ENCODE measurements at places on chromosomes 6 and 20.

DNA sequence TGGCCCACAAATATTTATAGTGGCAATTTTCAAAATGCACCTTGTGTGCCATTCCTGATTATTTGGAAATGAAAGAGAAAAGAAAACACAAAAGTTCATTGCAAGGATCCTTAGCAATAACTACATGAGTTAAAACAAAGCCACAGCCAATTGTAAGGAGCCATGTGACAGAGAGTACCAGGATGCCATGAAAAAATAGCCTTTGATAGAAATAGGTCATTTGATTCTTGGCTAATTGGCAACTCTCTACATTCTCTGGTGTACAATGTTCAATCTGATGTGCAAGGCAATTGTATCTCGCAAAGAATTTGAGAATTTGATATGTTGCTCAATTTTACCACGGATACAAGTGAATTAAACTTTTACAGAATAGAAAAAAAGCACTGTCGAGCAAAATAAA is 9.6 kb downstream of the HLA-A start:
- no peak for DNase-seq

DNA sequence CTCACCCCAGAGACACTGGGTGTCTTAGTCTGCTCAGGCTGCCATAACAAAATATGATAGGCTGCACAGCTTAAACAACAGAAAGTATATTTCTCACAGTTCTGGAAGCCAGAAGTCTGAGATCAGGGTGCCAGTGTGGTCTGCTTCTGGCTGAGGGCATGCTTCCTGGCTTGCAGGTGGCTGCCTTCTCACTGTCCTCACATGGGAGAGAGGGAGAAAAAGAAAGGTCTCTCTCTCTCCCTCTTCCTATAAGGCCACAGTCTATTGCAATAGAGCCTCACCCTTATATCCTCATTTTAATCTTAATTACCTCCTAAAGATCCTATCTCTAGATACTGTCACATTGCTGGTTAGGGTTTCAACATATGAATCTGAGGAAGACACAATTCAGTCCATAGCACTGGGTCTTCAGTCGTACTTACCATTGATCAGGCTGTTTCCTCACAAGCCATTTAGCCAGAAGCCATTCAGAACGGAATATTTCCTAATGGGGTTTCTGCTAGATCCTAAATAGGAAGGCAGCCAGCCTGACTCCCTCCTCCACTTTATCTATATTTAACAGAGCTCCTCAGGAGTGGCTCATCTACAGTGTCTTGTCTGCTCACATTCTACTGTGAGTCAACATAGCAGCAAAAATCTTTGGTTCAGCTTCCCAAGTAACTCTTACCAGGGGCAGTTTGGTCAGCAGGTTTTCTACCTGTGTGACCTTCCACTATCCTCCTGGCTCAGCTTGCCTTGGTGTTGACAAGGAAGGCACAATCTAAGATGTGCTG is 42.2 kb downstream of the CD164 start:
- DNase-seq = peak; percentile 41

GRCh38 chr6:439641-440167 is 48.2 kb downstream of the IRF4 start:
- DNase-seq = no peak

DNA sequence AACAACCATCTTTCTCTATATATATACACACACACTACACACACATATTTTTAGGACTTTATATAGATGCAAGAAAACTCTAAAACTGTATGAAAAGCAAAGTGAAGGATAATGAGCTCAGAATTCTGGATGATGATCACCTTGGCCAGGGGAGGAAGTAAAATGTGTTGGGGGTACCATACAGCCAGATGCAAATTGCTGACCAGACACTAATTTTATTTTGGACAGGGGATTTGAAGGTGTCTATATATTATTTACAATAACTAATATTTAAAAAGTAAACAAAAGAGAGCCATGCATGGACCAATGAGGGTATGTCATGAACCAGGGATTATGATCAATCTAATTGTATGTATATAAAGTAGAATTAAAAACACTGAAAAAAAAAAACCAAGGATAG is 19.8 kb upstream of the TBC1D22B start:
- DNase-seq = no peak

DNA sequence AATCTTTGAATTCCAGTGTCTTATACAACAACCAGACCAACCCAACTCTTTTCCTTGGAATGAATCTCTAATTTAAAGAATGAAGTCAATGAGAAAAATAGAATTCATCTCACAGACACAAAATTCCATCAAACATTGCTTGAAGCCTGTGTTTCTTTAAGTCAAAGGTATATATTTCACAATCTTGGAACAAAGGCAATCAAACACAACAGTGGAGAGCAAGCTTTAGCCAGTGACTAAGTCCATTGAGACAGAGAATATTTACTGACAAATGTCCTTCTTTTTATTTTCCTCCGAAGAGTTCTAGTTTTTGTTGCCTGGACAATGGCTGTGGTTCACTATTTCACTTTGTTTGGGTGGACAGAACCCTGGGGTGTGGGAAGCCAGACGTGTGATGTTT is 35.8 kb downstream of the MEP1A start:
- no peak for DNase-seq

- DNase-seq = no peak
Observed at GRCh38 chr6:121393731-121394505, 41.5 kb upstream of the GJA1 start.

DNA sequence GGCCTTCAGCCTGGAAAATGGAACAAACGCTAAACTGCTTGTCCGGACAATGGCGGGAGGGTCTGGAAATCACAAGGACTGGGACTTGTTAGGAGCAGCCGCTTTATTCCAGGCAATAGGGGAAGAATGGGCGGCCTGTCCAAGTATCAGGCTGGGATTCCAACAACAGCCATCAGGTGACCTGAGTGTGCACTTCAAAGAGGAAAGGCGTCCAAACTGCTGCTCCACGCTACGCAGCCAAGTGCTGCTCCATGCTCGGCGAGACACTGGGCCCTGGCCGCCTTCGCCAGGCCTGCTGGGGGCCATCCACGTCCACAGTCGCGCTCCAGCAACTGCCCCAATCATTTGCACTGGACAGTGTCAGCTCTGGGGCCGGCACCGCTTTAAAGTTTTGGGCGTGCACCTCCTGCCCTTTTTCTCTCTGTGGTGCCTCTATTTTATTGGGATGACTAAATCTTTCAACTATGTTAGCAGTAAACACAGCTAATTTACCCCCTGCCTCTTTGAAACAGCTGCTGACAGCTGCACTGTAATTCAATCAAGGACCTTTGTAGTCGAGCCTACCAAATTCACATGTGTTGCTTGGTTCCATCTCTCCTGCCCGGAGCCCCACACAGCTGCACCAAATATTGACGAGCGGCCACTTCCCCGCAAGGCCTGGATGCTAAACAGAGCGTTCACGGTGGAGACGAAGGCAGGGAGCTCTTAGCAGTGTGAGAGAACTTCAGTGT is 98.3 kb downstream of the BMP7 start:
- DNase-seq = no peak

- no peak for DNase-seq
Observed at GRCh38 chr6:161162722-161163121, 111.1 kb downstream of the AGPAT4 start.

DNA sequence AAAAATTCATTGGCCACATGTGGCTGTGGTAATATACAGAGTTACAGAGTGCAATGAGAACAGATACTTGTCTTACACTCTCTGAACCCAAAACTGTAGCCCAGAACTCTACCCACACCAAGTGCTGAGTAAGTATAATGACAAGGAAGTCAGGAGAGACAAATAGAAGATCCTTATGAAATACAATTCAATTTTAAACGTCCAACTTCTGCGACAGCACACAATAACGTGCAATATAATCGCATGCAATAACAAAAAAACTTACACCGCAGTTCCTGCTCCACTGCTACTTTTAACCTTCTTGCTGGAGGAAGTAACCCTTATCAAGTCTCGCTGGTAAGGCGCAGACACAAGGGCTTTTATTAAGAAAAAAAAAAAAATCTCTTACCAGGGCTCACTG is 881 bp downstream of the SFT2D1 start:
- no peak for DNase-seq

DNA sequence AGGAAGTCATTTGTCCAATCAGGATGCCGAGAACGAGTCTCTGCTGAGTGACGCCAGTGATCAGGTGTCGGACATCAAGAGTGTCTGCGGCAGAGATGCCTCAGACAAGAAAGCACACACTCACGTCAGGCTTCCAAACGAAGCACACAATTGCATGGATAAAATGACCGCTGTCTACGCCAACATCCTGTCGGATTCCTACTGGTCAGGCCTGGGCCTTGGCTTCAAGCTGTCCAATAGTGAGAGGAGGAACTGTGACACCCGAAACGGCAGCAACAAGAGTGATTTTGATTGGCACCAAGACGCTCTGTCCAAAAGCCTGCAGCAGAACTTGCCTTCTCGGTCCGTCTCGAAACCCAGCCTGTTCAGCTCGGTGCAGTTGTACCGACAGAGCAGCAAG is 281.5 kb downstream of the TSHZ2 start:
- no peak for DNase-seq

DNA sequence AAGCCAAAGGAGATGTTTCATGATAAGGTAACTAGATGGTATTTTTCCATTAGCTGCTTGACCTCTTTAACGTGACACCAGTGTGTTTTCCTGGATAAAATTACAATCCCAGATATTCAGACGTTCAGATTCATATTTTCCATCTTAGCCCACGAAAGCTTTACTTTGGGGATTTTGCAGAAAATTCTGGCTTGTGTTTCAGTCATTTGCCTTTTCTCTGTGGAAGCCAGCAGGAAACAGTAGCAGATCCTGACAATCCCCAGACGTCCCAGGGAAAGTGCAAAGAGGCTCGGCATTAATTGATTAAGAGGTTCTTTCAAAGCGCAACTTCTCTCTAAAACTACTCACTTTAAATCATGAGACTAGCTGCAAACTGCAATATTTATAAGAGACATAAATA is 243.6 kb downstream of the UST start:
- DNase-seq = no peak

- no peak for DNase-seq
Observed at GRCh38 chr6:6900569-6901204, 207.1 kb upstream of the RREB1 start.

- DNase-seq = no peak
Observed at GRCh38 chr6:167769408-167770190, 57.1 kb upstream of the AFDN start.

- DNase-seq = no peak
Observed at GRCh38 chr20:8254911-8255582, 123.0 kb downstream of the PLCB1 start.

DNA sequence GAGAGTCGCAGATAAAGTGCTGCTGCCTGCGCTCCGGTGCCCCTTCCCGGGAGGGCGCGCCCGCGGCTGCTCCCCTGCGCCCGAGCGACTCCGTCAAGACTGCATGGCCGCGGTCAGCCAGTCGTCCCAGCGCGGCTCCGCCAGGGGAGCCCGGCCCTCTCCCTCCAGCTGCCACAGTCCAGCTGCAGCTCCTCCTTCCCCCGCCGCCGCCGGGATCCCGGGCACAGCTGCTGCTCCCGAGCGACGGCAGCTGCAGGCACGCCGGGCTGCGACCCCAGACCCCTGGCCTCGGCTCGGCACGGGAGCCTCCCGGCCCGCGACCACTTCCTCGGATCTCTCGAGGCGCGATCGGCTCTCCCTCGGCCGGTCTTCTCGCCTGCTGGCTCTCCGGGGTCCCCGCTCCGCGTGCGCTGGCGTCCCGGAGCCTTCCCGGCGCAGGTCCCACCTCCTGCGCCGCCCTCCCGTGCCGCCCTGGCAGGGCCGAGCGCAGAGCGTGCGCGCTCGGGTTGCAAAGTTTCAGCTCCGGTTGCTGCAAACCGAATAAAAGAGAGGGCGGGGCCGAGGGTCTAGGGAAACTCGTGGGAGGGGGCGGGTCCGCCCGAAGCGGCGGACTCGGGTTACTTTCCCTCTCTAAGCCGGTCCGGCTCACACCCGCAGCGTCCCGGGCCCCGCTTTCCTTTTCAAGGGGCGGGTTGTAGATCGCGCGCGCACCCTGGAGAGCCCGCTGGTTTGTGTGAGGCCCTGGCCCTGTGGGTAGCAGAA is at the start of gene CNKSR3:
TSS of gene CNKSR3 (minus strand) at position 542 of the 762 bp plus-strand sequence. CDS start 571 bp downstream, outside the sequence.
- DNase-seq = peak; percentile 16

GRCh38 chr20:43842126-43843020 is 72.3 kb upstream of the TOX2 start:
- no peak for DNase-seq

DNA sequence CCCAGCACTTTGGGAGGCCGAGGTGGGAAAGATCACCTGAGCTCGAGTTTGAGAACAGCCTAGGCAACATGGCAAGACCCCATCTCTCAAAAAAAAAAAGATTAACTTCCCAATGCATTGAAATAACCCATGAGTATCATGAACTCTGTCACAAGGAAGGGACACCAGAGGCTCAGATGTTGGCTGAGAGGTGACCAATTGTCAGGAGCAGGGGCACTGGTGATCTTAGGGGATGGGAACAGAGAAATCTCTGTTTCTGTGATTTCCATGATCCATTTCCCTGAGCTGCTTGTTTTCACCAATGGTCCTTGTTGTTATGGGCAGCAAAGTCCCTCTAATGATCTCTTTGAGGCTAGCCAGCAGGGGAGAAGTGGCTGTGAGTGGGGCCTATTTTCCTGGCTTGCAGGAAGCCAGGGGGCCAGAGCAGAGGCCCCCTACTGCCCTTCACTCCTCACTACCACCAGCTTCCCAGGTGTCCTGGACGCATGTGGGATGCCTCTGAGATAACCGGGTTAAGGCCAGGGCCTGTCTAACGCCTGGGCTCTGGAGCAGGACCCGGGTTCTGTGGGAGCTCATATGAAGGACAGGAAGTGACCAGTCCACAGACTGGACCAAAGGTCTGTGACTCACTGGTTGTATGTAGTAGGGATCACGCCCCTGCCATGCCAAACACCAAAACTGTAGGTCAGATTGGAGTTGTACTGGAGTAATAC is 54.4 kb downstream of the PCNA start:
- no peak for DNase-seq

GRCh38 chr6:168468045-168468444 is 27.1 kb downstream of the SMOC2 start:
- DNase-seq = no peak

GRCh38 chr20:46215913-46216707 is 92.2 kb downstream of the CDH22 start:
- no peak for DNase-seq

DNA sequence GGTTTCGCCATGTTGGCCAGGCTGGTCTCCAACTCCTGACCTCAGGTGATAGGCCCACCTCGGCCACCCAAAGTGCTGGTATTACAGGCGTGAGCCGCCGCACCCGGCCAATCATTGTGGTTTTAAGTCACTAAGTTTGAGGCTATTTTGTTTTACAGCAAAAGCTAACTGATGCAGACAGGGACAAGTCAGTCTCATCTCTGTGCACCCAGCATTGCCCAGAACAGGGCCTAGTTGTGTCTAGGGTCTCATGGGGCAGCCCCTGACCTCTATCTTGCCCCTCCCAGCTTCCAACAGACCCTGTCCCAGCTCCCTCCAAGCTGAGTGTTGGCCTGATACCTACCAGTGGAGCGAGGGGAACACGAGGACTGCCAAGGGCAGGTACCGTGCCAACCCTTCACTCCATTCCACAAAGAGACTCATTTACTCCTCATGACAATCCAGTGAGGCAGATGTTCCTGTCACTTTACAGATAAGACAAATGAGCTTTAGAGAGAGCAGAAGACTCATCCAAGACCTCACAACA is 8.9 kb upstream of the RBCK1 start:
- DNase-seq = no peak
